ENCODE measurements at places on chromosomes 16 and 17. TPM values are rescaled to one million over a fixed set of nuclear protein-coding genes. Genes with fewer than 3 reads are reported as not detected.

Gene MT1M
- total RNA-seq: 27.9 TPM

Gene NXPH3
- total RNA-seq: 0.98 TPM

DNA sequence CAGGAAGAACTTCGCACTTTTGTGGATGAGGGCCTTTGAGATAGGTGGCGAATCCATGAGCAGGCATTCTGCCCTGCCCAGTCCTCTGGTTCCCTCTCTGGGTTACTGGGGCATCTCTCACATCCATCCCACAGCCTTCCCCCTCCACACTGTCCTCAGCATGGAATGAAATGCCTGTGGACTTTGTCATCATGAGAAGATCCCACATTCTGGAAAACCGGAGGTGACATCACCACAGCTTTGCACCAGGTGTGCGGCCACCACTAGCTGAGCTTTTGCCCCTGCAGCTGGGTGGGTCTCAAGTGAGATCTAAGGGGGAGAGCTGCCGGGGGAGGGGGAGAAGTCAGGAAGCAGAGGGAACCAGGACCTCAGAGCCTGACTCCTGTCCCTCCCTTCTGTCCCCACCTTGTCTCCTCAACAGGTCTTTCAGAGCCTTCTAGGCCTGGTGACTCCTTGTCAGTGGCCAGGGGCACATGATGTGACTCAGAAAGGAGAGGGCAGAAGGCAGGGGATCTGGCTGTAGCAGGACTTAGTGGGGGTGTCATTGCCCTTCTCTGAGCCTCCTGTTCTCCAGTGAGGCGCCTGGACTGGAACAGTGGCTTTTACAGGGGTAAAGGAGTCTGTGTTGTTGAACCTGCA is 40.0 kb upstream of the DLX4 start:
- DNase-seq: no peak

DNA sequence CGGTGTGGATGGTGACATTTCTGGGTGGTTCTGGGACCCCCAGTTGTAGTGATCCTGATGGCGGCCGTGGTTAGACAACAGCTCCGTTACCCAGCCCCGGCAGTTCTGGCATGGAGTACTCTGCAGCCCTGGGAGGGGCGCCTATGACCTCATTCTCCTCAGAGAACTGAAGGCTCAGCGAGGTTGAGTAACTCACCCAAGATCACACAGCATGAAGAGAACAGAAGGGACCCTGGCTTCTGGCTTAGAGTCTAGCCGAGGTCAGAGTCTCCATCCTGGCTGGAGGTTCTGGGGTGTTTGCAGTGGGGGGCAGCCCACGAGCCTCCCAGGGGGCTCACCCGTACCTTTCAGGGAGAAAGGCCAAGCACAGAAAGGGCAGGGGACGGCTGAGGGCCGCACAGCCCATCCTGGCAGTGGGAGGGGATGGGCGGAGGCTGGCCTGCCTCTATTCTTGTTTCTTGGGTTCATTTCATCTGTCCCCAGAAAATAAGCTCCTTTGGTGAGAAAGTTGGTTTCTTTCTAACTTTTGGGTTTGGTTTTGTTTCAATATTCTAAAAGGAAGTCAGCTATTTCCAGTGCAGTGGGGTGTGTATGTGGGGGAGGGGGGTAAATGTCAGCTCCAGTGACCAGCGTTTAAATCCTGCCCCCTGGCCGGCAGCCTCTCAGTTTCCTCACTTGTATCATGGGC is 13.2 kb downstream of the ZFPM1 start:
- DNase-seq: no peak

Gene TAT
- not detected for total RNA-seq

GRCh38 chr17:77857306-77857555 is 101.3 kb upstream of the TNRC6C start:
- no peak for DNase-seq
